ENCODE measurements at places on chromosomes 7 and 10.
A peak's percentile ranks its signal among the peaks of the same experiment; 100 is the strongest.

DNA sequence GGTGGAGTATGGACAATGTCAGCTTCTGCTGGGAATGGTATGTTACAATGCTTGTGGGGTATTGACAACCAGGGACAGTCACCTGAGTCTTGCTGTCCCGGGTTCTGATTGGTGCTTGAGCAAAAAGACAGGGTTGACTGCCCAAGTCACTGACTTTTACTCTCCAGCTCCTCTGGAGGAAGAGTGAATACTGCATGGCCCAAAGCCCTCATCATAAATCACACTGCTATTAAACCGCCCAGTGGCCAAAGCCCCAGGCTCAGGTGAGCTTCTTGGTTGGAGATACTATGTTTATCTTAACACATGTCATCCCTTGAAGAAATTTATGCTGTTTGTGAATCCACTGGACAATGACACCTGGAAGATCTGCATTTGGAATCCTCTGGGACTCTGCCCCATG lies 90.0 kb upstream of the IGFBP3 start:
- no peak for DNase-seq

GRCh38 chr7:25386311-25386744 lies 158.0 kb upstream of the NPVF start:
- DNase-seq: no peak

- no peak for DNase-seq
These were observed 10.1 kb downstream of the OTUD1 start for GRCh38 chr10:23448802-23449570.

DNA sequence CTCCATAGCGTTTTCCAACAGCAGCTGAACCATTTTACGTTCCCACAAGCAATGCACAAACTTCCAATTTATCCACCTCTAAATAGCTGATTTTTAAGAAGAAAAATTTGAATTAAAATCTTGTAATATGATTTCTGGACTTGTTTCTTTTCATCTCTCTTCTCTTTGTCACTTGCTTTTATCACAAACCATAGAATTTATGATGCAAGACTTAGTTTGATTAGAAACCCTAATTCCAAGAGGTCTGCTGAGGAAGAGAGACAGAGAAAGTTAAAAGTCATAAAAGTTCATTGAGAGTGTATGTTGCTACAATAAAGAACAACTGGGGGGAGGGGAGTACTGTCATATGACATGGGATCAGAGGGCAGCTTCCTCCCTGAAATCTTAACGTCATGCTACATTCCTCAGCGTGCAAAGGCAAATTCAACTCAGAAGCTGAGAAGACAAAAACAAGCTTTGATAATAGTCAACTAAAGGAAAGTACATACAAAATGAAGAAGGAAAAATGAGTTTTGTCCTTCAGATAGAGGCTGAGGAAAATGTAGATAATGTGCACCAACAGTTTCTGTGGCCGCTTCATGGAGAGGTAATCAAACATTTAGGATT lies 18.4 kb upstream of the CUBN start:
- no peak for DNase-seq

DNA sequence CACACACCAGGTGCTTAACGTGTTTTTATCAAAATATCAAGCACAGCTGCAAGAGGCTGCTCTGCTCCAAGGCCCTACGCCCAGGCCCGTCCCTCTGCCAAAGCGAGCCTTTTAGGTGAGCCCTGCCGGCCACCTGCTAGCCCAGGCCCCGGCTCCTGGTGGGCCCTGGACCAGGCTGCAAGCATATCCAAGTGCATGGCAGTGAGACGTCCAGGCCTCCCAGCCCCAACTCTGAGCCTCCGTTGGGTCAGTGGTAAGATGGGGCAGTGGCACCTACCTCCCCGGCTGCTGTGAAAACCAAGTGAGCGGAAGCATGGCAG lies 136.2 kb downstream of the LHPP start:
- DNase-seq: no peak

DNA sequence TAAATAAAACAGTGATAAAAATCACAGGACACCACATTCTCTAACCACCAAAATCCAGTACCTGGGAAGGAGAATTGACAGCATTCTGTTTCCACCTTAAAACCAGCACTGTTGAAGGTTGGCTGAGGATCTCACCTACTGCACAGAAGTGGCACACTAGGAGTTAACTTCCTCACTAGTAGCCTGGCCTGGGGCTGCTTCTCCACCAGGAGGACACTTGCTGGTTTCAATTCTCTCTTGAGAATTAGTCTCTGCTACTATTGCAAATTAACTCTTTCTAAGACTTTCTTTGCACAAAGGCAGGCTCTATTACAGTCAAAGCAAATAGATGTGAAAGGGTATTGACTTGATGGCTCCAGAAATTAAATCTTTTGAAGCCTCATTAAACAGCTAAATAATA lies 2.3 kb upstream of the CTTNBP2 start:
- DNase-seq: no peak

- DNase-seq: no peak
These were observed 7.4 kb downstream of the ITGB1 start for GRCh38 chr10:32950591-32951108.

GRCh38 chr10:132366006-132366405 lies 31.0 kb upstream of the PWWP2B start:
- no peak for DNase-seq

GRCh38 chr10:3081383-3081981 lies 14.1 kb downstream of the PFKP start:
- no peak for DNase-seq

DNA sequence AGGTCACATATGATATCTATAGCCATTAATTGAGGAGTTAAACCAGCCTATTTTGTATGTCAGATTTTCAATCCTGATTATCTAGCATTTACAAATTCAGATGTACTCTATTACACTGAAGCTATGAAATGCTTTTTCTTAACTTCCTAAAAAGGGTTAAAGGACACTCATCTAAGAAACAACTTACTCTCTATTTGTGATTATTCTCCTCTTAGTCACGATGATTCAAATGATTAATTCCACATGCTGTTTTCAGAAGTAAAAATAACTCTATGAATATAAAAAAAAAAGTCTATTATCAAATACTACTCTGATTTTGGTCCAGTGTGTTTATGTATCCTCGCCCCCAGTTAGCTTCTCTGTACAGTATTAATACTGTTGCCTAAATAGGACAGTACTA lies 1199.9 kb downstream of the GATA3 start:
- peak; percentile 15 for DNase-seq

GRCh38 chr10:128693493-128694131 lies 567.4 kb upstream of the MKI67 start:
- DNase-seq: no peak

- DNase-seq: no peak
These were observed 8.2 kb upstream of the CXCL12 start for GRCh38 chr10:44393051-44393630.

DNA sequence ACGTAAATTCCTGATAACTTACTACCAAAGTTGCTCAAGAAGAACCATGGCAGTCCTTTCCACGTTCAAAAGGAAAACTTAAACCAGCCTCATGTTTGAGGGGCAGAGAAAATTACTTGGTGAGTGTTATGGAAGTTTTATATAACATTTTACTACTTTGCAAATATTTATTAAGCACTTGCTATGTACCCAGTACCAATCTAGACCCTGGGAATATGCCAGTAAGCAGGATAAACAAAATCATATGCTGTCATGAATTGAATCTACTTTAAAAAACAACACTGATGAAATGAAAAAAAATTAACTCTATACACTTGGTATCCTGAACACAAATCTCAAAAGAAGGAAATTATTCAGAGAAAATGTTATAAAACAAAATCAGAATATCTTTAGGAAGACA lies 46.1 kb downstream of the NCAPG2 start:
- DNase-seq: no peak

- DNase-seq: no peak
These were observed 809.5 kb upstream of the CELF2 start for GRCh38 chr10:10208196-10208595.

DNA sequence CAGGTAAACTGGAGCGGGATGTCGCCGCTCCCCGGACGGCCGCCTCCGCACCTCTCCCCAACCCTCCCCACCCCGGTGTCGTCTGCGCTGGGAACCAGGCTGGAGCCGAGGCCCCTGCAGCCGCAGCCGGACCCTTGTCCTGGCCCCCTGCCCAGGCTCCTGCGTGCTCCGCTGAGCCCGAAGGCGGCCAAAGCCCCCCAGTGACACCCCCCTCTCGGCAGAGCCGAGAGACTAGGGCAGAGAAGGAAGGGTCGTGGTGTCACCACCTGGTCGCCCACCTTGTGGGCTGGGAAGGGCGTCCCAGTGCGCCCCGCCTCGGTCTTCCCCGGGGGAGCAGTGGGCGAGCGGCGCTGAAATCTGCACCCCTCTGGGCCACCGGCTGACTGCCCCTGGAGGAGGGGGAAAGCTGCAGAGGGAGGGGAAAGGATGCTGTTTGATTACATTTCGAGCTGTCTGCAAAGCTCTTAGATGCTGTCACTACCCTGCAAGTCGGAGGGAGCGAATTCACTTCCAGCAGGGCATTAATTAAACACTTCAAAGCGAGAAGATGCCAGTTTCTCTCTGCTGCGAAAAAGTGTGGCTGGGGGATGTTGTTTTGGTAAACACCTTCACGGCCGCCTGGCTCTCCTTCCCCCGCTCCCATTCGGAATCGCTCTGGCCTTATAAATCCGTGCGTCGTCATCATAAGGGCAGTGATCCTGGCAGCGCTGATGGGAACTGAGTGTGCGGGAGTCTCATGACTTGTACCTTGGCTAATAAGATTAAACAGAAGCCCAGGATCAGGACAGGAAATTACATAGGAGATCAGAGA lies 622 bp downstream of the DYNC1I1 start:
- no peak for DNase-seq

DNA sequence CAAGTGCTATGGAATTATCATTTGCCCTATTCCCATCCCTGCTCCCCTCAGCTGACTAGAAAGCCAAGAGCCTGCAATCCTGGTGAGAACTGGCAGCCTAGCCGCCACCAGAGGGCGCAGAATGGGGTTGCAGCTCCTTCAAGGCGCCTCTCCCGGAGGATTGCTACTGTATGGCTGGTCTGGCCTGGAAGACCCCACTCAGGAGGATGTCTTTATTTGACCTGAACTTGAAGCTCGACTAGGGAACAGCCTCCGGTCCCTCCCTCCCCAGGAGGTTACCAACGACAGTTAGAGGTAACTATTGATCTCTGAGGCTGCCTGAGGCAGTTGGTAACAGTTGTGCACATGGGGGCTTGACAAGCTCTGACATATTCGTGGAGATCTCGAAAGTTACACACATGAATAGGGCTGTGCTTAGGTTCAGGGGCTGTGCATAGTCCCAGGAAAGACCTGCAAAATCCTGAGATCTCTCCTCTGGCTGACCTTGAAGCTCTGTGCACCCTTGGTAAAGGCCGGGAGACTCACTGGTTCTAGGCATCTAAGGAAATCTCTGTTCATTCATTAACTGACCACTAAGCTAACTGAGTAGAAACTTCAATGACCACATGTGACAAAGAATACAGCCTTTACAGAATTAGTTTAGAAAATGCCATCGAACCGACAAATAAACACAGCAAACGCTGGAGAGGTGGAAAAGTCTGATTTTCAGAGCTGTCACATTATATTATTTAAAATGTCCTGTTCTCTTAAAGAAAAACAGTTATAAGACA lies 65.7 kb downstream of the TSPAN12 start:
- DNase-seq: peak; percentile 29

DNA sequence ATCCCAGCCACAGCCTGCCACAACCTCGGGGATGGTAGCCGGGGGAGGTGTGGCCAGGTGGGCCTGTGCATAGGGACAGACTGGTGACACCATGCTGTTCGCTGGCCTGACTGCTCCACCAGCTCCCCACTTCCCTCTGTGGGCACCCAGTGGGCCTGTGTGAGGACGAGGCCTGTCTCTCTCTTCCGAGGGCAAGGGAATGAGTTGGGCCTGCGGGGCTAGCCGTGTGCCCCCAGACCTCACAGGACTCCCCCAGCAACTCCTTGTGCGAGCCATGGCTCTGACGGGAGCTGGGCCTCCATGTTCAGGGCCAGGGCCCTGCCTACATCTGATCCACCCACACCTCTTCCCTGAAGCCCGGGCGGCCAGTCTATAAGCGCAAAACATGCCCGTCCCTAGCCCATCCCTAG lies 40.5 kb downstream of the PWWP2B start:
- no peak for DNase-seq

DNA sequence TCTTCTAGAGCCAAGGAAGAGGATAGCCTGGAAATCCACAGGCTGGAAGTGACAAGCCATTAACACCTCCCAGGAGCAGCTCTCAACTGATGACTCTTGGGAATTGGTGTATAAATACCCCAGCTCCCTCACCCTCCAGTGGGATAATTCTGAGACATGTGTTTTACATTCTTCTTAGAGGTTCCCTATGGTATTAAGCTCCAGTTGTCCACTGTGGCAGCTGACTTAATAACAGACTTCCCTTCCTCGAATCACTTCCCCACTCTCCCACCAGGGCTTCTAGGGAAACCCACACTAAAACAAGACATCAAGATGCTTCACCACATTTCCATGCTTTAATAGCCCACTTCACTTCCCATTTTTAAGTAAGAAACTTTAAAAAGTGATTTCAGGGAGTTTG lies 47.2 kb downstream of the FAM107B start:
- DNase-seq: no peak

DNA sequence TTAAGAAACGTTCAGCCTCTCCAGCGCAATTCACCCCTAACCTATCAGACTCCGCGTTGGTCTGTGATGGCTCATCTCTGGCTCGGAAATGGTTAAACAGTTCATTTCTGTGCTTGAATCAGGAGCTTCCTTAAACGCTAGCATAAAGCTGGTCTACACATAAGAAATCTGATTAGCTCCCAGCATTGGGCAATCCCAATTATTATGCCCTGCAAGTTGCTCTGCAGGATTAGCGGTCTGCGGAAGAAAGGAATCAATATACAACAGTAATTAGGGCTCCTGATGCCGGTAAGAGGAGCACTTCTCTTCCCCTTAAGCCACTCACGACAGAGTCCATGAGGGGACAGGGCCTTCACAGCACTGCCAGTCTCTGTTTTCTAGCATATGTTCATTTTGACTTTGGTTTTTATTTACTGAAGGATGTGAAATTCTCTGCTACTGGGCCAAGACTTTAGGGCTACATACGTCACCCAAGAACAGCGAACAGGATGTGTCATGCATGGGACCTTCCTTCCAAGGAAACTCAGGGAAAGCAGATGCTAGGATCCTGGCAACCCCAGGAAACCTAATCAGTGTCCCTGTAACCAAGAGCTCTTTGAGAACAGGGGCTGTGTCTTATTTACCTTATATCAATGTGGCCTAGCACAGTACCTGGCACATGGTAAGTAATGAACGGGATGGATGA lies 324.4 kb downstream of the KCNMA1 start:
- DNase-seq: no peak

DNA sequence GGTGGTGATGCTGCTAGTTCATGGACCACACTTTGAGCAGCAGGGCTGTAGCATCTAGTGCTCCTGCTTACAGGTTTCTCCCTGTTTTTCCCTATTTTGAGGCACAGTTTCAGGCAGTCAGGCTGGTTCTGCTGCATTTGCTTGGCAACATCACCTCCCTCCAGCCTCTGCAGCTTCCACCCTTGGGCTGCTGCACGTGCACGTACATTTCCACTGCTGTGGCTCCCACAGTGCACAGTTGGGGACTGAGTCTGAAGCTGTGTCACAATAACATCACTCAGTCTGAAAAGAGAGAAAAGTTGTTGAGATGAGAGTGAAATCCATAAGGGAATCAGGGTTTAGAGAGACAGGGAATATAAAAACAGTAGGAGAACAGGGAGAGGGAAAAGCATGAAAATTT lies 230.7 kb upstream of the FZD1 start:
- DNase-seq: no peak

GRCh38 chr7:135210888-135211178 lies 493 bp downstream of the WDR91 start:
- no peak for DNase-seq

GRCh38 chr7:39950473-39951225 lies 593 bp downstream of the CDK13 start:
- no peak for DNase-seq

- no peak for DNase-seq
These were observed 259.7 kb downstream of the DNAJB6 start for GRCh38 chr7:157596471-157596870.

- DNase-seq: no peak
These were observed 30.7 kb upstream of the INPP5A start for GRCh38 chr10:132506711-132507408.

All from AG04450 (cell line).